Islet precursor cell (in vitro differentiated cells): ENCODE measurements at places on chromosomes 1 and 21.

- DNase-seq = no peak
These were observed 268.0 kb downstream of the TGFB2 start for GRCh38 chr1:218613105-218613504.

DNA sequence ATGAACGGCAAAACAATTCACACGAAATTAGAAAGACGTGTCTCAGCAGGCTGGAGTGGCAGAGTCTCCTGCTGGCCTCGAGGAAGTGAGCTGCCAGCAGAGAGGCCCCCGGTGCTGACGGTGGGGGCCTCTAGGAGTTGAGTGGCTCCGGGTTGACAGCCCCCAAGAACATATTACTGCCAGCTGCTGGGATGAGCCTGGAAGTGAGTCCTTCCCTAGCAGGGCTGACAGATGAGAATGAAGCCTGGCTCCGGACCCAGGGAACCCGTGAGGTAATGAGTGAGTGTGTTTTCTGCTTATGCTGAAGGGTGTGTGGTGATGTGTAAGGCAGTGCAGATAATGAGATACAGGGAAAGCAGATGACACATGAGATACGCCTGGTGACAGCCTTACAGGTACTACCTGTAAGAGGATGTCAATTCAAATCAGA is 23.5 kb upstream of the LRRC47 start:
- DNase-seq = no peak

GRCh38 chr21:32143241-32143939 is 135.5 kb downstream of the MIS18A start:
- no peak for DNase-seq

- peak; percentile 78 for DNase-seq
These were observed 24.5 kb downstream of the CNIH3 start for GRCh38 chr1:224640587-224640986.

DNA sequence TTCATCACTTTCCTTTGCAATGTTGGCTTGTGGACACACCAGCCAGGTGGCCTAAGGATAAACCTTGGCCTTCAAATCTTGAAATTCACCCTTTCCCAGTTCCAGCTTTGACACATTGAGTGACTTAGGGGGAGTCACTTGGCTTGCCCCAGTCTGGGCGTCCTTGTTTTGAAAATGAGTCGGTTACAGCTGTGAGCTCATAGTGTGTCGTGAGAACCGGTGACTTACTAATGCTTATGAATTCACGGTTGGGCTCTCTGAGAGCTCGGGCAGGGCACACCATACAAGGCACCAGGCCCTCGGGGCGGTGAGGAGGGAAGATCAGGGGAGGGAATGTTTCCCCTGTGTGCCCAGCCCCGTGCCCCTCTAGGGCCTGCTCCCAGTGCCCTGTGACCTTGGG is 126.9 kb upstream of the TMPRSS2 start:
- DNase-seq = no peak

DNA sequence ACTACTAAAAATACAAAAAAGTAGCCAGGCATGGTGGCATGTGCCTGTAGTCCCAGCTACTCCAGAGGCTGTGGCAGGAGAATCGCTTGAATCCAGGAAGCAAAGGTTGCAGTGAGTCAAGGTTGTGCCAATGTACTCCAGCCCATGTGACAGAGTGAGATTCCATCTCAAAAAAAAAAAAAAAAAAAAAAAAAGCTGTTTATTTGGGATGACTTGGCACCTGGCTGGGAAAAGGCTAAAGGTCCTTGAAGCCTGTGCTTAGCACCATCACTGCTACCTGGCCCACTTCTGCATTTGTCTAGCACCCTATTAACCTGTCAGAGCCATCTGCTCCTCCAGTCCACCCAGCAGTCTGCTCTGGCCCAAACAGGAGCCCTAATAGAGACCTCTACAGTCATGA is 25.0 kb downstream of the PRDX6 start:
- DNase-seq = no peak

DNA sequence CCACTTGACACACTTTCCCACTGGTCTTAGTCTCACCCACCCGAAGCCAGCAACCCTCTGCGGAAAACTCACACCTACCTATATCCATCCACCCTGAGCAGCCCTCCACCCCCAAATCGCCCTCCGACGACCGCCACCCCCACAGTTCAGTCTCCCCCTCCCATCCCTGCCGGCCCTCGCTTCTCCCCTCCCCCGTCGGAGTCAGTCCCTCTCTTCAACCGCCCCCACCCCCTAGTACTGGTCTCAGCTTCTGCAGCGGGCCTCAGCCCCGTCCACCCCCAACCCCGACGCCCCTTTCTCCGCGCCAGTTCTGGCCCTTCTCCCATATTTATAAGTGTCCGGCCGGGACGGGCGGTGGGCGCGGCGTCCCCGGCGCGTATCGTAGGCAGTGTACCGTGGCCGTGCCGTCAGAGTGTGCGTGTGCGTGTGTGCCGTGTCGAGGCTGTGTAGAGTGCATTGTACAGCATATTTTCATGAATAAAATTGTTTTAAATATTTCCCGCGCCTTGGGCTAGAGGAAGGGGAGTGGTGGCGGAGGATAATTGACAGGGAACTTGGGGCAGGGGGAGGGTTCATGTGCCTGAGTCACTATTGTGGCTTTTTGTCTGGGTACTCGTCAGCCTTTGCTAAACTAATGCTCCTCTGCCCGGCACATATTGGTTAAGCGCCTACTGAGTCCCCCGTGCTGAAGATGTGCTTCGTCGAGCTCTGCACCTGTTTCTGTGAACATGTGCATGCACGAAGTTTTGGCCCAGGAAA is 22.0 kb downstream of the FOXO6 start:
- DNase-seq = peak; percentile 72

DNA sequence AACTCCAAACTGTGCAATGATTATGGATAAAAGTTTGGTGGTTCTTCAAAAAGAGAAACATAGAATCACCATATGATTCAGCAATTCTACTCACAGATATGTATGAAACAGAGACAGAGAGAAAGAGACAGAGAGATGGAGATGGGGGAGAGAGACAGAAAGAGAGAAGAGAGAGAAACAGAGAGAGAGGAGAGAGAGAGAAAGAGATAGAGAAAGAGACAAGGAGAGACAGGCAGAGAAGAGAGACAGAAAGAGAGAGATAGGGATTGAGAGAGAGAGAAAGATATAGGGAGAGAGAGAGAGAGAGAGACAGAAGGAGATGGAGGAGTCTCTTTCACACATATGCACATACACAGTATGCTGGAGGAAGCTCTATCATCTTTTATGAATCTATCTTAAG is 87.8 kb downstream of the DISC1 start:
- DNase-seq = no peak

DNA sequence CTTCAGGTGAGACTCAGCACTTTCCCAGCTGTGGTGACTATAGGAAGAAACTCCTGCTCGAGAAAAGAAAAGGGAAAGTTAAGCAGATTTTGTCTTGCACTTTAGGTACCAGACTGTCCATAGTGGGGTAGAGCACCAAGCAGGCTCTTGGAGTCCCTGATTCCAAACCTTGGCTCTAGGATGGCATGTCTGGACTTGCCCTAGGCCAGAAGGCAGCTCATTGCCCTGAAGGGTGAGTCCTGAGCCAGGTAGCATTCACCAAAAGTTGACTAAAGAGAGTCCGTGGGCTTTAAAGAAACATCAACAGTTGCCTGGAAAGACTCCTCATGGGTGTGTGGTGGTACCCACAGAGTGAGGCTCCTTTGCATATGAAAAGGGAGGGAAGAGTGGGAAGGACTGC is 145.2 kb upstream of the SNX7 start:
- no peak for DNase-seq

GRCh38 chr1:22643381-22643780 is at the start of gene C1QC:
TSS of gene C1QC (plus strand) at chr1:22643633. CDS start at chr1:22644024, 391 bp downstream.
- DNase-seq = no peak

- DNase-seq = no peak
These were observed 83.1 kb downstream of the PTBP2 start for GRCh38 chr1:96804648-96805047.

GRCh38 chr1:112528076-112528475 is 19.3 kb downstream of the WNT2B start:
- DNase-seq = no peak

- DNase-seq = no peak
These were observed 117.4 kb upstream of the SLC45A1 start for GRCh38 chr1:8200317-8201115.

DNA sequence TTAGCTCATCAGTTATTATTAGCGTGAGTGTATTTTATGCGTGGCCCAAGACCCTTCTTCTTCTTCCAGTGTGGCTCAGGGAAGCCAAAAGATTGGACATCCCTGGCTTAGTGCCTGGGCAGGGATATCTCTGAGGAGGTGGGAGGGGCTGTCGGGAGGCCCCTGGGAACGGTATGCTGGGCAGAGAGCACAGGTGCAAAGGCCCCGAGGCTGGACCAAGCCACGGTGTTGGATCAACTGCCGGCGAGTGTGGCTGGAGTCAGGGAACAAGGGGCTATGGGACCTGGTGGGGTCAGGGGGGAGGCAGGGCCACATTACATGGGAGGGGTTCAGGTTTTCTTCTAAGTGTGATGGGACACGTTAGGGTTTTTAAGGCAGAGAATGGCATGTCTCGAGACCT is 62.7 kb downstream of the FHAD1 start:
- DNase-seq = no peak

DNA sequence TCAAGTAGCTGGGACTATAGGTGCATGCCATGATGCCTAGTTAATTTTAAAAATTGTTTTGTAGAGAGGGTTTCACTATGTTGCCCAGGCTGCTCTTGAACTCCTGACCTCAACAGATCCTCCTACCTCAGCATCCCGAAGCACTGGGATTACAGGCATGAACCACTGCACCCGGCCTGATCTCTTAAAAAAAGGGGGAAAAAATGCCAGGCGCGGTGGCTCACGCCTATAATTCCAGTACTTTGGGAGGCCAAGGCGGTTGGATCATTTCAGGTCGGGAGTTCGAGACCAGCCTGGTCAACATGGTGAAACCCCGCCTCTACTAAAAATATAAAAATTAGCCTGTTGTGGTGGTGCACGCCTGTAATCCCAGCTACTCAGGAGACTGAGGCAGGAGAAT is 13.2 kb downstream of the AVPR1B start:
- DNase-seq = no peak

- DNase-seq = no peak
These were observed 74.5 kb upstream of the B3GALT2 start for GRCh38 chr1:193260896-193261295.

GRCh38 chr21:24895885-24896734 is 711.2 kb downstream of the MRPL39 start:
- DNase-seq = peak; percentile 38

DNA sequence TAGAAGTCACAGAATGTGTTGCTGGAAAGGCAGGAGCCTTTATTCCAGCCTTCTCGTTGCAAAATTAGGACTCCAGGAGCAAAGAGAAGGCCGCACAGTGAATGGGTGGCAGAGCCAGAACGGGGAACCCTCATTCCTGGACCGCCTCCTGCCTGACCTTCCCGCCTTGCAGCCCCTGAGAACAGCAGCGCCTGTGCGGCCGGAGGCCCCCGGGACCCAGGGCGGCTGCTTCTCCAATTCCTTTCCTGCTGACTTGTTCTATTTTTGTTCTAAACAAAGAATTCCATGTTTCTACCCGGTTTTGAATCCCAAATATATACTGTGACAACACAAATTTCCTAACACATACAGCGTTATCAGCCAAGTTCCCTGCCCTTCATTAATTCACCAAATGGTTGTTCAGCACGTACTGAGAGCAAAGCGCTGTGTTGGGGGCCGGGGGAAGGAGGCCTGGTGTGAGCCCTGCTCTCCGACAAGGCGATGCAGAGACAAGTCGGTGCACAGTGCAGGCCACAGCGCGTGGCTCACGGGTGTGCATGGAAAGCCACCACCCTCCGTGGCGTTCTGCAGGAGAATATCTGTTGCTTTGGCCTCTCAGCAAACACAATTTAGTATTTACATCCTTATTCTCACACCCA is 31.9 kb upstream of the COL6A2 start:
- DNase-seq = peak; percentile 32

- no peak for DNase-seq
These were observed 59.3 kb downstream of the NUP210L start for GRCh38 chr1:154095456-154096060.

DNA sequence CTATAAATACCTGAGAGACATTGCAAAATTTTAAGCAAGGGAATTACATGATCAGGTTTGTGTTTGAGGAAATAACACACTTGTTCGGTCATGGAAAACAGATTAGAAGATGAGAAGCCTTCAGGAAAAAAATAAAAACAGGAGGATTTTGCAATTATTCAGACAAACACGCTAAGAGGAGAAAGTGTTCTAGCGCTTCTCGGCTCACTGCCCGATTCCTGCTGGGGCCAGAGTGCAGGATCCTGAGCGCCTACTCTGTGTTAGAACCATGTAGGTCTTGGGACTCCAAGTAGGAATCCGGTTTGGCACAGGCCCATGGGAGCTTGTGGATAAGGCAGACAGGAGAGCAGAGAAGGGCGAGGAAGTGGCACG is 8.1 kb upstream of the PRELP start:
- no peak for DNase-seq

GRCh38 chr1:220318673-220319072 is 46.4 kb upstream of the RAB3GAP2 start:
- DNase-seq = no peak

- no peak for DNase-seq
These were observed 33.5 kb upstream of the IL19 start for GRCh38 chr1:206736878-206737728.

GRCh38 chr21:43925096-43925481 is 60.1 kb downstream of the AGPAT3 start:
- DNase-seq = no peak

DNA sequence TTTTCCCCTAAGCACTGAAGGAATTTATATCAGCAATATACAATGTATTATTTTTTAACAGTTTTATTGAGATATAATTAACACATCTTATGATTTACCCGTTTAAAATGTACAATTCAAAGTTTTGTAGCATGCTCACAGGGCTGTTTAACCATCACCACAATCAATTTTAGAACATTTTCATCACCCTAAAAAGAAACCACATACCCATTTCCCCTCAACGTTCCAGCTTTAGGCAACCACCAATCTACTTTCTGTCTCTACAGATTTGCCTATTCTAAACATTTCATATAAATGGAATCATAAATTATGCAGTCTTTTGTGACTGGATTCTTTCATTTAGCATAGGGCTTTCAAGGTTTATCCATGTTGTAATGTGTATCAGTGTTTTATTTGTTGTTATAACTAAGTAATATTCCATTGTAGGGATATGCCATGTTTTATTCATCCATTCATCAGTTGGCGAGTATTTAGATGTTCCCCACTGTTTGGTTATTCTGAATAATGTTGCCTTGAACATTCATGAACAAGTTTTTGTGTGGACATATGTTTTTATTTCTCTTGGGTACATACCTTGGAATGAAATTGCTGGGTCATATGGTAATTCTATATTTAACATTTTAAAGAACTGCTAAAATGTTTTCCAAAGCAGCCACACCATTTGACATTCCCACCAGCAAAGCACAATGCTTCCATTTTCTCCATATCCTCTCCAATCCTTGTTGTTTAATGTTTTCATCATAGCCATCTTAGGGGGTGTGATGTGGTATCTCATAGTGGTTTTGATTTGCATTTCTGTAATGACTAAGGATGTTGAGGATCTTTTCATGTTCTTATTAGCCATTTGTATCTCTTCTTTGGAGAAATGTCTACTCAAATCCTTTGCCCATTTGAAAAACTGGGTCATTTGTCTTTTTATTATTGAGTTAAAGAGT is 188.5 kb downstream of the TM2D1 start:
- no peak for DNase-seq

GRCh38 chr1:241838897-241839296 is 9.1 kb upstream of the EXO1 start:
- no peak for DNase-seq
